ENCODE measurements at places on chromosomes 16 and 17. TPM values are rescaled to one million over a fixed set of nuclear protein-coding genes. Genes with fewer than 3 reads are reported as not detected.

Gene ABCC11
- not detected for total RNA-seq

Gene KRTAP9-4
- total RNA-seq, result not detected

Gene PPM1E
- total RNA-seq, result 1.2 TPM

Gene ZNF423
- total RNA-seq, result 10.7 TPM

Gene SHBG
- 0.39 TPM for total RNA-seq

Gene KRT20
- total RNA-seq, result not detected

Gene TBC1D3I
- total RNA-seq, result not detected

Gene TPSB2
- total RNA-seq, result 1.2 TPM

Gene KRTAP4-9
- not detected for total RNA-seq

Gene GNG13
- not detected for total RNA-seq

Gene C16orf87
- 12.0 TPM for total RNA-seq

Gene TP53TG3F
- total RNA-seq, result not detected

- no peak overlapping the region for H3K4me3 ChIP-seq
- H3K27ac ChIP-seq, result no peak overlapping the region
- no peaks in the 10 kb centered on the region for H3K36me3 ChIP-seq
- H3K27me3 ChIP-seq, result no peaks in the 10 kb centered on the region
- no peaks in the 10 kb centered on the region for H3K4me1 ChIP-seq
Observed at GRCh38 chr16:82470016-82470415, 156.8 kb upstream of the CDH13 start.

GRCh38 chr16:48608871-48609651 is 919 bp downstream of the N4BP1 start:
- H3K36me3 ChIP-seq, result no peaks in the 10 kb centered on the region
- H3K4me1 ChIP-seq, result peaks cover 60% of the 10 kb centered on the region
- H3K4me3 ChIP-seq, result peak overlapping the region; percentile 95
- DNase-seq, result no peak
- peak overlapping the region; percentile 92 for H3K27ac ChIP-seq
- no peaks in the 10 kb centered on the region for H3K27me3 ChIP-seq

GRCh38 chr16:35744726-35745125 is 2285.3 kb downstream of the TP53TG3F start:
- H3K4me1 ChIP-seq, result no peaks in the 10 kb centered on the region
- peak; percentile 34 for DNase-seq
- no peaks in the 10 kb centered on the region for H3K36me3 ChIP-seq
- no peak overlapping the region for H3K27ac ChIP-seq
- H3K27me3 ChIP-seq, result no peaks in the 10 kb centered on the region

DNA sequence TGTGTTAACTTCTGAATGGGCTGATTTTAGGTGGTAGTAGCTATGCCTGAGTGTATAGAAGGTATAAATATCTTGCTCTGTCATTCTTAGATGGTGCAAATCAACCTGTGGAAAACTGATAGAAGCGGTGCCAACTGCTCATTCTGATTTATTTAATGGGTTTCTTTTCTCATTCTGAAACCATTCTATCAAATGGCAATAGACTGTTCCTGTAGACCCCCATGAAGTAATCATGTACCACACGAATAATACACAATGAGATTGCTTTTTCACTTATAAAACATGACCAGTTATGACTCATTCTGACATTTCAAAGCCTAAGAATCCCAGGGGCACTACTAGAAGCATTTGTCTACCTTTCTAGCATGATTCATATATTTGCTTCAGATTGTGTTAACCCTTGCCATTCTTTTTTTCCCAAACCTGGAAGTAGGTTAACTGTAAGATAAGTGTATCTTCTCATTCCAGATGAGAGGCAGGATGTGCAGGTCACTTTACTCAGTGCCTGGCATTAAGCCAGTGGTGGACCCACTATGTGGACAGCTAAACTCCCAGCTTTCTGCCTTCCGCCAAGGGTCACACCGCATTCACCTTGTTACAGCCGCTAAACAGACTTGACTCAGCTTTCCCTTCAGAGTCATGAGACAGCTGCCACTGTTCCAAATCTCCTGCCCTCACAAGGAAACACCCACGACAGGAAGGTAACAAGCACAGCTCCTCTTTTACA is 16.4 kb upstream of the SLC16A11 start:
- no peaks in the 10 kb centered on the region for H3K27me3 ChIP-seq
- no peaks in the 10 kb centered on the region for H3K4me1 ChIP-seq
- no peak for DNase-seq
- no peak overlapping the region for H3K4me3 ChIP-seq

GRCh38 chr16:3783516-3783915 is 66.2 kb upstream of the TRAP1 start:
- H3K27me3 ChIP-seq, result no peaks in the 10 kb centered on the region
- H3K27ac ChIP-seq, result no peak overlapping the region

GRCh38 chr16:57799600-57800199 is 2.6 kb downstream of the KIFC3 start:
- H3K27ac ChIP-seq, result peak overlapping the region; percentile 96
- no peaks in the 10 kb centered on the region for H3K27me3 ChIP-seq
- no peak overlapping the region for H3K4me3 ChIP-seq
- H3K36me3 ChIP-seq, result peaks cover 20% of the 10 kb centered on the region
- no peak for DNase-seq
- no peaks in the 10 kb centered on the region for H3K4me1 ChIP-seq

- H3K36me3 ChIP-seq, result no peaks in the 10 kb centered on the region
- H3K27me3 ChIP-seq, result no peaks in the 10 kb centered on the region
- H3K27ac ChIP-seq, result no peak overlapping the region
- H3K4me3 ChIP-seq, result no peak overlapping the region
Observed at GRCh38 chr16:52209227-52209626, 337.7 kb downstream of the TOX3 start.

GRCh38 chr16:31131841-31132271 is 3.7 kb downstream of the PRSS8 start:
- no peaks in the 10 kb centered on the region for H3K27me3 ChIP-seq
- DNase-seq, result no peak
- peaks cover 39% of the 10 kb centered on the region for H3K4me1 ChIP-seq
- no peak overlapping the region for H3K4me3 ChIP-seq

- H3K27me3 ChIP-seq, result no peaks in the 10 kb centered on the region
- H3K36me3 ChIP-seq, result peaks cover 26% of the 10 kb centered on the region
- H3K27ac ChIP-seq, result peak overlapping the region; percentile 86
- peaks cover 24% of the 10 kb centered on the region for H3K4me1 ChIP-seq
- DNase-seq, result no peak
Observed at GRCh38 chr17:2338315-2338657, 985 bp downstream of the SGSM2 start.

- H3K27ac ChIP-seq, result no peak overlapping the region
- DNase-seq, result no peak
- no peaks in the 10 kb centered on the region for H3K4me1 ChIP-seq
Observed at GRCh38 chr17:74715144-74715543, 2.4 kb upstream of the CD300LF start.

- peaks cover 8% of the 10 kb centered on the region for H3K27me3 ChIP-seq
- H3K27ac ChIP-seq, result no peak overlapping the region
Observed at GRCh38 chr17:39593371-39593770, 14.3 kb downstream of the NEUROD2 start.

GRCh38 chr17:17706140-17707060 is 25.1 kb downstream of the RAI1 start:
- H3K4me1 ChIP-seq, result no peaks in the 10 kb centered on the region
- H3K36me3 ChIP-seq, result no peaks in the 10 kb centered on the region
- H3K4me3 ChIP-seq, result no peak overlapping the region

DNA sequence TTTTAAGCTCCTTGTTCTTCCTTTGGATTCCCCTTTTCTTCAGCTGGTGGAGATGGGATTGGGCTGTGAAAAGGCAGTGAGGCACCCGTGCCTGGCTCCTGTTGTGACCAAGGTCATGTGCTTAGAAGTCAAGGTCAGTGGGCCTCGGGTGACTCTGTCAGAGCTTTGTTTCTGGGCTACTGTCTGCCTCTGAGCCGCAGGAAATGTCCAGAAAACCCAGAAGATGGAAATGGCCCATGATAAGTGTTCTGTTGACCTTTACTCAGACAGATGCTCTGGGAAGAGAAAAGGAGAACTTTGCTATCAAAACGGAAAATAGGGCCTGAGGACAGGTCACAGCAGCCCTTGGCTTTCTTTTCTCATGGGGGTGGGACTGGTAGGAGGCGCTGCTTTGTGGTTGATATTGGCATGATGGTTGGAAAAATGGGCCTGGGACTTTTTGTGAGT is 2.9 kb downstream of the ABCC1 start:
- H3K4me3 ChIP-seq, result no peak overlapping the region
- H3K27me3 ChIP-seq, result no peaks in the 10 kb centered on the region
- peak overlapping the region; percentile 51 for H3K27ac ChIP-seq
- DNase-seq, result no peak
- H3K36me3 ChIP-seq, result no peaks in the 10 kb centered on the region

- no peaks in the 10 kb centered on the region for H3K27me3 ChIP-seq
- peak overlapping the region; percentile 38 for H3K4me3 ChIP-seq
- no peak for DNase-seq
- no peaks in the 10 kb centered on the region for H3K4me1 ChIP-seq
- peak overlapping the region; percentile 93 for H3K27ac ChIP-seq
- no peaks in the 10 kb centered on the region for H3K36me3 ChIP-seq
Observed at GRCh38 chr17:76701471-76701967, 9.2 kb downstream of the MXRA7 start.

GRCh38 chr16:90012991-90013745 is 6.1 kb downstream of the DBNDD1 start:
- DNase-seq, result no peak
- no peaks in the 10 kb centered on the region for H3K4me1 ChIP-seq
- no peak overlapping the region for H3K4me3 ChIP-seq
- H3K36me3 ChIP-seq, result no peaks in the 10 kb centered on the region
- no peak overlapping the region for H3K27ac ChIP-seq

DNA sequence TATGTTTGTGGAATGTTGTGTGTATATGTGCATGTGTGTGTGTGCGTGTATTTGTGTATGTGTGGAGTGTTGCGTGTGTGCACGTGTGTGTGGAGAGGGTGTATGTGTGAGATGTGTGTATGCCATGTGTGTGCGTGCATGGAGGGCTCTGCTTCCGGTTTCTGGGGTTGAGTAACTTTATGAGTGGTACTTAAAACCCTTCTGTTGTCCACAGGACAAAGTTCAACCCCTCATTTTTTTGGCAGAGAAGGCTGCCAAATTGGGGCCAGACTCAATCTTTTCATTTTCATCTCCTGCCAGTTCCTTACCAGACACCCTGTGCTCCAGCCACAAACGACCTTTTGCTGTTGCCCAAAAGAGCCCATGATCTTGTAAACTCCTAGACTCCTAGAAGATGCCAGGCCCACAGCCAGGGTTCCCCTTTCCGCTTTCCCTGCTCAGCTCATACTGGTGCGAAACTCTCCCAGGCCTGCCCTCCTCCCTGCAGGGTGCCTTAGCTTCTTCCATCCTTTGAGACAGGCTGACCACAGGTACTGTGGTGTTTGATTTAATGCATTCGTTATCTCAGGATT is 100.2 kb downstream of the CMIP start:
- no peak for DNase-seq
- H3K4me1 ChIP-seq, result no peaks in the 10 kb centered on the region
- no peaks in the 10 kb centered on the region for H3K36me3 ChIP-seq
- no peaks in the 10 kb centered on the region for H3K27me3 ChIP-seq
- no peak overlapping the region for H3K27ac ChIP-seq
- no peak overlapping the region for H3K4me3 ChIP-seq

DNA sequence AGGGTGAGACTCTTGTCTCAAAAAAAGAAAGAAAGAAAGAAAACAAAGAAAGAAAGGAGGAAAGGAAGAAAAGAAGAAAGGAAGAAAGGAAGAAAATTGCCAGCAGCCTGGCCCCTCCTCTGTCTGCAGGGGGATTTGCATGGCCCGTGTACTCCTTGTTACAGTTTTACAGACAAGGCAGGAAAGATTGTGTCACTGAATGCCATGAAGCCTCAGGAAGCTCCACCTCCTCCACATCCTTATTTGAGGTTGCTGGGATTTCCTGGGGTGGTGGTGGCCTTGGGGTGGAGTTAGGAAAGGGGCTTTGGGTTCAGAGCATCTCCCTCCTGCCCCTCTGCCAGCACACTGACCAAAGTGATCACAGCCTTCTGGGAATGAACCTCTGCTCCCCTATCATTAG is 23.6 kb downstream of the CFAP20 start:
- no peak for DNase-seq
- no peak overlapping the region for H3K27ac ChIP-seq
- no peak overlapping the region for H3K4me3 ChIP-seq
- H3K27me3 ChIP-seq, result no peaks in the 10 kb centered on the region
- H3K36me3 ChIP-seq, result no peaks in the 10 kb centered on the region
- peaks cover 8% of the 10 kb centered on the region for H3K4me1 ChIP-seq

DNA sequence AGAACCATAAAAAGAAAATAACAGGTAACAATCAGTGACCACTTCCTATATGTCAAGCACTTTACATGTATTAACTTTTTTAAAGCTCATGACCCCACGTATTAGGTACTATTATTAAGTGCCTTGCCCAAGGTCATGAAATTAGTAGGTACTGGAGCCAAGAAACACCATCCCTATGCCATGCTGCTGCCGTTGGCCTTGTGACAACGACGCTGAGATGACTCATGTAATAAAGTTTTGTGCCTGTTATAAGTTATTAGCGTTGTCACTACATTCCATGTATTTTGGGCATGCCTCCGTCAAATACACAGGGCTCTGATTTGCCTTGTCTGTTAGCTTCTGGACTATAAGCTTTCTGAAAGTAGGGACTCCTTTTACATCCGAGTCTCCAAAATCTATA is 1.4 kb downstream of the BBS2 start:
- H3K27ac ChIP-seq, result no peak overlapping the region
- H3K4me3 ChIP-seq, result no peak overlapping the region
- no peak for DNase-seq
- no peaks in the 10 kb centered on the region for H3K27me3 ChIP-seq
- no peaks in the 10 kb centered on the region for H3K36me3 ChIP-seq

GRCh38 chr16:84616515-84616914 is 1.4 kb downstream of the COTL1 start:
- no peak overlapping the region for H3K27ac ChIP-seq
- H3K4me1 ChIP-seq, result peaks cover 28% of the 10 kb centered on the region
- no peak for DNase-seq
- H3K4me3 ChIP-seq, result no peak overlapping the region
- H3K36me3 ChIP-seq, result no peaks in the 10 kb centered on the region

DNA sequence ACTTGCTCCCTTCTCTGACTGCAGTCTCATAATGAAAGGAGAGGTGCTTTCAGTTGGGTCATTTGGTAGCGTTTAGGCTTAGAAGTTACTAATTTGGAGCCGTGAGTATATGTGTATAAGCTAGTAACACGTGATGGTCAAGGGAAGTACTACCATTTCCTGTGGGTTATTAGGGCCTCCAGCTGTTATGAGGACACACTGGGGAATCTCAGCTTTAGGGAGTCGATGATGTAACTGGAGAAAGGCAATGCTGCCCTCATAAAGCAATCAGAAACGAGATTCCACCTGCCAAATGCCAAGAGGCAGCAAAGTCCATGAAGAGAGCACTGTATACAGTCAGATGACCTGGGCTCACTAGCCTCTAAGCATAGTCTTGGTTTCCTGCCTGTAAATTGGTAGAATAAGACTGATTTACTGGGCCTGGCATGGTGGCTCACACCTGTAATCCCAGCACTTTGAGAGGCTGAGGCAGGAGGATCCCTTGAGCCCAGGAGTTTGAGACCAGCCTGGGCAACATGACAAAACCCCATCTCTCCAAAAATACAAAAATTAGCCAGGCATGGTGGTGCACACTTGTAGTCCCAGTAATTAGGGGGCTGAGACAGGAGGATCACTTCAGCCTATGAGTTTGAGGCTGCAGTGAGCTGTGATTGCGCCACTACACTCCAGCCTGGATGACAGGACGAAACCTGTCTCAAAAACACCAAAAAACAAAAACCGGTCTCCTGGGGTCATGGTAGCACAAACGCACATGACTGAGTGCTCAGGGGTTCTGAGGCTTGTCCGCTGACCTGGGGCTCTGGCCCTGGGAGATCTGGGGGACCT is 53.0 kb downstream of the SF3B3 start:
- H3K4me3 ChIP-seq, result no peak overlapping the region
- peaks cover 45% of the 10 kb centered on the region for H3K4me1 ChIP-seq
- H3K27ac ChIP-seq, result no peak overlapping the region
- DNase-seq, result no peak

- DNase-seq, result no peak
- H3K4me3 ChIP-seq, result no peak overlapping the region
- H3K27me3 ChIP-seq, result no peaks in the 10 kb centered on the region
- peak overlapping the region; percentile 48 for H3K27ac ChIP-seq
- peaks cover 76% of the 10 kb centered on the region for H3K4me1 ChIP-seq
Observed at GRCh38 chr17:78889531-78889930, 13.5 kb downstream of the CEP295NL start.
